ENCODE measurements at places on chromosomes 12 and 14. TPM values are rescaled to one million over a fixed set of nuclear protein-coding genes. Genes with fewer than 3 reads are reported as not detected.

Gene CPNE6
- 0.23 TPM for polyA plus RNA-seq

Gene FGF23
- 0.21 TPM for polyA plus RNA-seq

Gene C14orf132
- 16.1 TPM for polyA plus RNA-seq

Gene ESPL1
- 8.4 TPM for polyA plus RNA-seq

Gene POLE
- polyA plus RNA-seq: 26.8 TPM

Gene KNTC1
- 24.2 TPM for polyA plus RNA-seq

Gene PRPH
- polyA plus RNA-seq: 2.5 TPM

Gene KRT72
- not detected for polyA plus RNA-seq

Gene FAM222A
- polyA plus RNA-seq: 8.6 TPM

Gene MDM2
- 39.5 TPM for polyA plus RNA-seq

Gene EID3
- polyA plus RNA-seq: 2.5 TPM

Gene CABP1
- 1.2 TPM for polyA plus RNA-seq

Gene IAPP
- polyA plus RNA-seq: not detected

Gene ZBTB42
- 6.6 TPM for polyA plus RNA-seq

Gene KLRK1
- polyA plus RNA-seq: 0.44 TPM

Gene SLC7A8
- polyA plus RNA-seq: 10.6 TPM

Gene KRT78
- polyA plus RNA-seq: not detected

Gene SMCO2
- polyA plus RNA-seq: not detected

Gene TCL1B
- polyA plus RNA-seq: not detected

Gene LBHD2
- polyA plus RNA-seq: not detected

Gene POTEG
- polyA plus RNA-seq: not detected
